SK-N-MC (cell line): ENCODE measurements at places on chromosomes 7 and 10.

- DNase-seq = no peak
Measured at GRCh38 chr7:99447943-99448342, 9.2 kb downstream of the CPSF4 start.

DNA sequence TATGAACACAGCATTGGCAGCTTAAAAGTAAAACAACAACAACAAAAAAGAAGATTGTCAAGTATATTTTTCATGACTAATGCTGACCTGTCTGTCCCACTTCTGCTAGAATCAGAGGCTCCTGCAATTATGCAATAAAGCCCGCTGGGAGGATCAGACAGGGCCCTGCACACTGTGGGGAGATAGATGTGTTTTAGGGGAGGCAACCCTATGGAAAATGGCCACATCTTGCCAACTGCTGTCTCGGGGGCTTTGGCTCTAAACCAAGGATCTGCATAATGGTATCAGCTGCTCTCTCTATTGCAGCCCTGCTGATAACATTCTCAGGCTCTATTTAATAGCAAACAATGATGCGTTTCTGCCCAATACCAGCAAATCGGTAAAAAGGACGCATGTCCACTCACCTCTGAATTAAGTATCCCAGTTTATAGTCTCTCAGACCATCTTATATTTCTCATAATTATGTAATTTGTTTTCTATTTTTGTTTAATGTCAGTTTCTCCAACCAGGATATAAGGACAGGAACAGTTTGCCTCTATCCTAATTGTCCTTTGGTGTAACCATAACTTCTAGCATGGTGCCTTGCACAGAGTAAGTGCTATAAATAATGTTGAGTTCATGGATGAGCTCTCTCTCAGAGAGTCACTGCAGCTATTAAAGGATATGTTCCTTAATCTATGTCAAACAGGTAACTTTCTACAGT, 15.3 kb upstream of the PRKAR2B start:
- no peak for DNase-seq

DNA sequence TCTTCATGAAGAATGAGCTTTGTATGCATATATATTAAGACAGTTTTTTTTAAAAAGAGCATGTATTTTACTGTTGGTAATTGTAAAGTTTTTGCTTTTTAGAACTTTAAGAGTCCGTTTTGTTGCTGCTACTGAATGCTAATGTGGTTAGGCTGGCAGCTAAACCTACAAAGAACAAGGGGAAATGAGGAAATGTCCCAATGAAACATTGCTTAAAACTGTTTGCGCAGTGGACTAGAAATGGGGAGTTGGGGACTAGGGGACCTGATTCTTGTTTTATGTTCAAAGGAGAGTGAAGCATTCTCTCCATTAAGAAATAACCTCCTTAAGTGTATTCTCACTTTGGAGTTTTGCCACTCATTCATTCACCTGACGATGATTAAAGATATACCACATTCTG, 5.7 kb downstream of the NRF1 start:
- no peak for DNase-seq

- DNase-seq = no peak
Measured at GRCh38 chr10:80170641-80171040, 34.7 kb downstream of the ANXA11 start.

DNA sequence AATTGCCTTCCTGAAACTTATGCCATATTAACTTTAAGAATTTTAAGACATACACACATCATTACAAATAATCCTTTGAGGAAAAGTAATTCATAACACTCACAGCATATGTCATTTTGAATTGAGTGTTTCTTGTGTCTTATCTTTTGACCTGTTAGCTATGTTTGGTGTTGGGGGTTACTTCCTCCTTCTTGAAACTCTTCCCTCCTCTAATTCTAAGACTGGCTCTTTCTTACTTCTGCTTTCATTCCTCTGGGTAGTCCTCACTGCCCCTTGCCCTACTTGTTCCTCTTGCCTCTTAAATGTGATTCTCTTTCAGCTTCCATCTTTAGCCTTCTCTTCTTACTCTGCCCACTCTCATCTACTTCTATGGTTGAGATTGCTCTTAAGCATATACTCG, 28.3 kb upstream of the PIP4K2A start:
- DNase-seq = no peak

GRCh38 chr10:12051241-12051640, 8.6 kb upstream of the UPF2 start:
- no peak for DNase-seq

- DNase-seq = no peak
Measured at GRCh38 chr7:130369110-130369711, 11.1 kb upstream of the CPA1 start.

DNA sequence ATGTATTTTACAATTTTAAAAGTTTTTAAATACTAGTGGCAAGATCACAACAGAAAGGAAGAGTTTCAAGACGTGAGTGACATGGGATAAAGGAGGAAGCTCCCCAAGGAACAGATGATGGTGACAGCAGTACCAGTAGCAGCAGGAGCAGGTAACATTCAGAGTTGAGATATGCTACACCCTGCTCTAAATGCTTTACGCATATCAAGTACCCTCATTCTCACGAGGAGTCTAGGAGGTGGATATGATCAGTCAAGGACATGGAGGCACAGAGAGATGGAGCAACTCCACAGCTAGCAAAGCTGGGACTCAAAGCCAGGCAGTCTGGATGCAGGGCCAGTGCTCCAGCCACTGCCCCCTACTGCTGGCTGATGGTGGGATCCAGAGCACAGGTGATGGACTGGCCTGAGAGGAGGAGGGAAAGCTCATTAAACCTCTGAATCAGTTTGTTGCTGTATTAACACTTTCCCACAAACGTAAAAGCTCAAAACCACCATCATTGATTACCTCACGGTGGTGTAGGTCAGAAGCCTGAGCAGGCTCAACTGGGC, 17.5 kb downstream of the RP9 start:
- no peak for DNase-seq

- DNase-seq = no peak
Measured at GRCh38 chr7:134350709-134351108, 34.0 kb upstream of the SLC35B4 start.

DNA sequence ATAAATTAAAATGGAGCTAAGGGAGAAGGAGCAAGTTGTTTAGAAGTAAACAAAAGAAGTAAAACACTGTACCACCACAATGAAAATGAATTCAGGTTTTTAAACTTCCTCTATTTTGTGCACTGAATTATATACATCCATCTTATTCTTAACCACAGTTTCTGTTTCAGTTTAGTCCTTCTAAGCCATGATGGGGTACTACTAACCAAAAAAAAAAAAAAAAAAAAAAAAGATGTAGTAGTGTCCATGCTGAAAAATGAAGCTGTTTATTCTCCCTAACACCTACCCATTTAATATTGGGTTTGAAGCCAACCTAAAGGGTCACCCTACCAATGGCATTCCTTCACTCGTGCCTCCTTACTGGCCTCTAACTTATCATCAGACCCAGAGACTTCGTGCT, 3.4 kb upstream of the BMPR1A start:
- DNase-seq = no peak
